Islet precursor cell (in vitro differentiated cells): ENCODE measurements at places on chromosomes 3 and 15.

GRCh38 chr3:52355526-52355925 is 39.4 kb downstream of the DNAH1 start:
- DNase-seq = no peak

DNA sequence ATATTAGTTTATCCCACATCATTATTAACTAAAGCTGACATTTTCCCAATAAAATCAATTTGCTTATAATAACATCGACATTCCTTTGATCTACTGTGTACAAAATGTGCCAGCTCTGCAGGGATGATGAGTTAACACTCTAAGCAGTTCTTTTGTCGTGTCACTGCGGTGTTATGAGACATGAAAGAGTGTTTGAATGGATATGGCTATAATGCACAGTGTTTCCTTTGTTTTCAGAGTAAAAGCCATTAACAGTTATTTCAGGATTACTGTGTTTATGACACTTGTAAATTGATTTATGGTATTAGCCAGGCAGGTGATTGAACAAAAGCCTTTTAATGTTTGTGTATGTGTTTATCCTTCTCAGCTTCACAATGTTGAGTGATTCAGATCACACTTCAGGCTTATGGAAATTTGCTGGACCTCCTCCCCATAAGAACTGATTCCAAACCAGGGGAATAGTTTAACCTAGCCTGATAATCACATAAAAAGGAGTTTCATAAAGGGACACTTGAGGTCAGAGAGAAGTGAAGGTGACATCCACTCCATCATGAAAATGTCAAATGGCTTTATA is 115.7 kb downstream of the CHL1 start:
- no peak for DNase-seq

- DNase-seq = no peak
Measured at GRCh38 chr3:31010491-31010890, 116.0 kb upstream of the GADL1 start.

GRCh38 chr15:93082861-93083260 is 6.2 kb downstream of the RGMA start:
- no peak for DNase-seq

DNA sequence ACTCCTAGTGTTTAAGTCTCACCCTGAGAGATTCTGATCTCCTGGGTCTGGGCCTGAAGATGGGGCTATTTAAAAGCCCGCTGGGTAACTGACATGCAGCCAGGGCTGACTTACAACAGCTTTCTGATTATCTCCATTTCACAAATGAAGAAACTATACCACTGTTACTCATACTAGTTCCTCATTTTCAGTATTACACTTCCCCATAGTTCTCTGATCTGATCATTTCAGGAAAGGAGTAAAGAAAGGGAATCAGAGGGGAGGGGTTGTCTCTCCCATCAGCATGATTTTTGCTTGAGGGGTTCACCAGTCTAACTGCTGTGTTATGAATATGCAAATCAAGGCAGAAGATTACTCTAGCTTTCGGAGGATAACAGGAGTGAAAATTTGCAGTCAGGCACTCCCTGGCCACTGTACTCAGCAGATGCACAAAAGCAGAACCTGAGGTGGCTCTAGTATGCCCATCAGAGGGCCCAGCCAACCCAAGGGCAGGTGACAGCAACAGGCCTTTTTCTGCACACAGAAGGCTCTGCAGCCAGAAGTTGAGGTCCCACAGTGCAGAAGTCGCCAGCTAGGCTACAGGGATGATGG is 59.4 kb downstream of the DAPK2 start:
- DNase-seq = peak; percentile 41

GRCh38 chr15:95347837-95348236 is 982.7 kb upstream of the NR2F2 start:
- DNase-seq = peak; percentile 68

DNA sequence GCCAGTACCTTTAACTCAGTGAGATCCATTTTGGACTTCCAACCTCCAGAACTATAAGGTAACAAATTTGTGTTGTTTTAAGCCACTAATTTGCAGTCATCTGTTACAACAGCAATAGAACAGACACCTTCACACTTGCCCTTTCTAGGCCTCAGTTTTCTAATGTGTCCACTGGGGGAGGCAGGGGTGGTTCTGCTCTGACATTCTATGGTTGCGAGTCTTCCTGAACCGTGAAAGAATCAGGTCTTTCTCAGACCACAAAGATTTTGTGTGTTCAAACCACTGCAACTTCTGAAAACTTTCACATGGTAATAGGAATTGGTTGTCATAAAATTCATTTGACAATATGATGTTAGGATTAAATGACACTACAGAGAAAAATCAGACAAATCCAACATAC is 26.8 kb upstream of the CSTA start:
- DNase-seq = no peak

GRCh38 chr3:183306798-183307671 is 54.0 kb downstream of the B3GNT5 start:
- peak; percentile 79 for DNase-seq

DNA sequence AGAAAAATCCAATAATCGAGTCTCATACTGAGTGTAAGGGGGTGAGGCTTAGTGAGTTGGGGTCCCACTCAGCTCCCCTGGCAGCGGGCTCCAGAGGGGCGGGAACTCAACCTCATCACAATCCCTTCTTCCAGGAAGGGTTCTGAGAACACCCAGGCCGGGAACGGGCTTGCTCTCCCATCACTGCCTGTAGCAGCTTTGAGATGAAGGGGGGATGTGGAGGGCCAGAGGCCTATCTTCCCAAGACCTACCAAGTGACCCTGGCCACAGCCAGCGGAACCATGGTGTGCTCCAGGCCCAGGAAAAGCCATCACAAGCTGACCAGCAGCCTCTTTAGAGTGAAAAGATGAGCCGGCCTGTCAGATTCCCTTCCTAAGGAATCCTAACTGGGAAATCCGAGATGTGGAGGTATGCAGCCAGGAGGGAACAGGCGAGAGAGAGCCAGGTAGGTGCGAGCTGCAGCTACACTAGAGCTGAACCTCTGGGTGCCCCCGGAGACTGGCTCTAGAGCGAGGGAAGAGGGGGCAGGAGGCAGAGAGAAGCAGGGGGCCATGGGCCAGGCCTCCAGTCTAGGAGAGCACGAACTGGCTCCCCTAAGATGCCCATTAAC is 18.5 kb downstream of the GRAMD2A start:
- peak; percentile 52 for DNase-seq

DNA sequence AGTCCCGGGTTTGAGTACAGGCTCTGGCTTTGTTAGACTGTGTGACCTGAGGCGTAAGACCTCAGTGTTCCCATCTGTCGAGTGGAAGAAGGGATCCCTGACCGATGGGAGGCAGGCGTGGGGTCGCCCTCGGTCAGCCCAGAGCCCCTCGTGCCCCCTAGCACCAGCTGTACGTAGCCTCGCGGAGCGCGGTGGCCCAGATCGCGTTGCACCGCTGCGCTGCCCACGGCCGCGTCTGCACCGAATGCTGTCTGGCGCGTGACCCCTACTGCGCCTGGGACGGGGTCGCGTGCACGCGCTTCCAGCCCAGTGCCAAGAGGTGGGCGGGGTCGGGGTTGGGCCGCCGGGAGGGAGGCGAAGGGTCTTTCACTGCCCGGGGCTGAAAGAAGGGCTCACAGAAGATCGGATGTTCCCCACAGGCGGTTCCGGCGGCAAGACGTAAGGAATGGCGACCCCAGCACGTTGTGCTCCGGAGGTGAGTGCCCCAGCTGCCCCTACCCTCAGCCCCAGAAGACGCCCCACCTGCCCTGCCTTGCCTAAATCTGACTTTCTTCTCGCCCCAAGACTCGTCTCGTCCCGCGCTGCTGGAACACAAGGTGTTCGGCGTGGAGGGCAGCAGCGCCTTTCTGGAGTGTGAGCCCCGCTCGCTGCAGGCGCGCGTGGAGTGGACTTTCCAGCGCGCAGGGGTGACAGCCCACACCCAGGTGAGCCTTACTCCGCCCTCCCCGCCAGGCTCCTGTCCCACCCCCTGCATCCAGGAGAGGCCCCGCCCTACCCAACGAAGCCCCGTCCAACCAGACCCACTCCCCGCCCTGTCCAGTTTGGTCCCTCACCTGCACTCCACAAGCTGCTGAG is 3.5 kb upstream of the LSMEM2 start:
- DNase-seq = no peak

DNA sequence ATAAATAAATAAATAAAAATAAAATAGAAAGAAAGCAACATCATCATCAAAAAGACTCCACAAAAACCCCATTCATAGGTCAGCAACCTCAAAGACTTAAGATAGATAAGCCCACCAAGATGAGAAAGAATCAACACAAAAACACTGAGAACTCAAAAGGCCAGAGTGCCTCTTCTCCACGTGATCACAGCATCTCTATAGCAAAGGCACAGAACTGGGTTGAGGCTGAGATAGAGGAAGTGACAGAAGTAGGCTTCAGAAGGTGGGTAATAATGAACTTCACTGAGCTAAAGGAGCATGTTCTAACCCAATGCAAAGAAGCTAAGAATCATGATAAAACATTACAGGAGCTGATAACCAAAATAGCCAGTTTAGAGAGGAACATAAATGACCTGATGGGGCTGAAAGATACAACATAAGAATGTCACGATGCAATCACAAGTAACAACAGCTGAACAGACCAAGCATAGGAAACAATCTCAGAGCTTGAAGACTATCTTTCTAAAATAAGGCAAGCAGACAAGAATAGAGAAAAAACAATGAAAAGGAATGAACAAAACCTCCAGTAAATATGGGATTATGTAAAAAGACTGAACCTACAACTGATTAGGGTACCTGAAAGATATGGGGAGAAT is 26.4 kb downstream of the GNB5 start:
- no peak for DNase-seq

DNA sequence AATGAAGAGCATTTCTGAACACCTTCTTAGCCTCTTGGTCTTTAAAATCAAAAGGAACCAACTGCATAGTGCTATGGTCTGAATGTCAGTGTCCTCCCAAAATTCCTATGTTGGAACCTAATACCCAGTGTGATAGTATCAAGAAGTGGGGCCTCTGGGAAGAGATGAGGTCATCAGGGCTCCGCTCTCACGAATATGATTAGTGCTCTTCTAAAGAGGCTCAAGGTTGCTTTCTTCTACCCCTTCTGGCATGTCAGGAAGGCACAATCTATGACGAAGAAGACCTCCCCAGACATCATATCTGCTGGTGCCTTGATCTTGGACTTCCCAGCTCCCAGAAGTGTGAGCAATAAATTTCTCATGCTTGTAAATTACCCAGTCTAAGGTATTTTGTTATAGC is 209.5 kb downstream of the MAGI1 start:
- no peak for DNase-seq

DNA sequence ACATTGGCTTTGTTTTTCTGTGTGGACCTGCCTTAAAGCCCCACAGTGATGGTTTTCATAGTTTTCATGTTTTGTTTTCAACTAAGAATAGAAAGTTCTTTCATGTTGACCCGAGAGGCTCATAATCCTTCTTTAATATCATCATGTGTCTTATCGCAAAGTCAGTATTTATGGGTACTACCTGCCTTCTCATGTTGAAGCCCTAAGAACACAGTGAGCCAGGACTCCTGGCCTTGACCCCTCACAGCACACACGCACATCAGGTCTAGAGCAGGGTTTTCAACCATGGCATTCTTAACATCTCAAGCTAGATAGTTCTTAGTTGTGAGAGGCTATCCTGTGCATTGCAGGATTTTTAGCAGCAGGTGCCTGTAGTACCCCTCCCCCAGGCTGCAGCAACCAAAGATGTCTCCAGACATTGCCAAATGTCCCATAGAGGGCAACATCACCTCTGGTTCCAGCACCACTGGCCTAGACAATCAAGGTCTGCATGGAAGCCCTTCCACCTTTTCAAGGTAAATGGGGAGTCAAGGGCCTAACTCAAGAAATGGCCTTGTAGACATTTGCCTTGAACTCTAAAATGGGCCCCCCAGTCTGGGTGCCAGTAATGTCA is 118.3 kb downstream of the MTHFS start:
- DNase-seq = no peak

DNA sequence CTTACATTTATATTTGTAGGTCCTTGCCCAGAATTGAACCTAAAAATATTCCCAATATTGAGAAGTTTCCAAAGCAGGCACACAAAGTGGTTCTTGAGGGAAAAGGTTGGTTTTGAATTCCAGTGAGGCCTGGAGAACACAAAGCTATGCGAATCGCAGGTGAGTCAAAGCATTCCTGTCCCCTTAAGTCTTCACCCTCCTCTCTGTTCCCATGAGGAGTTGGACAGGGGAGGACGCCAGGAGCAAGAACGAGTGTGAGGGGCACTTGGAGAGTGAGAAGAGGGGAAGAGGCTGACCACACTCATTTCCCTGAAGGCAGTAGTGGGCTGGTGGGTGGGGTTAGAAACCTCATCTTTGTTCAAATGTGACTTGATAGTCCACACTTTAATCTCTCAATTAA is 185.8 kb upstream of the EOMES start:
- DNase-seq = peak; percentile 79

DNA sequence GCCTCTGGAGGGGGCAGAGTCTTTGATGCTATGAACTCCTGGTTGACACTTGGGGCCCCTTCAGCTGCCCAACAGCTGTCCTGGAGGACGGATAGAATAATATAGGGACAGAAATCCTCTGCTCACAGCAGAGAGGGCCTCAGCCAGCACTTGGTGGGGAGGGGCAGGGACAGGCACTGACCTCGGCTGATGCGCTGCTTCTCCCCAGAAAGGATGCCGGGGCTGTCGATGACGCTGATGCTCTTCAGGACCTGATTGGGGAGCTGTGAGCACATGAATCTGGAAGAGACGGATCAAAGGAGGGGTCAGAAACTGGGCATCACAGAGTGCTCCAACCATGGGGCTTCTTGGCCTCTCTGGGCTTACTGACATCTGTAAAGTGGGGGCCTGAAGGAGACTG is 29.5 kb downstream of the EHD4 start:
- peak; percentile 39 for DNase-seq

GRCh38 chr3:183825456-183826161 is at the start of gene MAP6D1:
TSS of gene MAP6D1 (minus strand) at chr3:183825577. CDS start at chr3:183825547, 30 bp downstream.
- peak; percentile 89 for DNase-seq

DNA sequence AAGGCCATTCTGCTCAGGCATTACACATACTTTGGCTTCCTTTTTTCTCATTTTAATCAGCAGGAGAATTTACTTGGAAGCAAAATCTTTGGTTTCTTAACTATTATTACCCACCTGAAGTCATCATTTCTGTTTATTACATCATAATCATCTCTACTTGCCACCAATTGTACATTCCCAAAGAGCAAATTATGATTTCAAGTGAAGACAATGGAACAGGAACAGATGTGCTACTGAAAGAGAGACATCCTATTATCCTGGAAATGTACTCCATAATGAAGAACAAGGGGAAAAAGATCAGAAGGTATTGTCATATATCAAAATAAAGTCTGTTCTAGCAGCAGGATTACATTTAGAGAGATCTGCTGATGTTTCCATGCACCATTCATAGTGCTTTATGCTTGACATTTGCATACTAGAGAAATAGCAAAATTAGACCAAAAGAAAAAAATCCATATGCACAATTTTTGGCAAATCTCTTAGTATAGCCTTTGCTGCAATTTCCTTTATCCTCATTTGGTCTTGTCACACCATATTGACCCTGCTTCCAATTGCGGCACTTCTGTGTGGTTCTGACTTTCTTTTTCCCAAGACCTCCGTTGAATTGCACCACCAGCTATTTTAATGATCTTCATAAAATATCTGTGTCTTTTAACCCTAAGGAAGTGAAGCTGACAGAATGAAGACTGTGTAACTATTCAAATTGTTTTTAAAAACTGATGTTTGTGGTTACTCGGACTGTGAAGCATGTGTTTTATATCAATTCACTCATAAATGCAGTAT is 683.8 kb downstream of the ZNF385D start:
- DNase-seq = no peak
